AG10803 (cell line): ENCODE measurements at places on chromosomes 12 and 14.

GRCh38 chr12:2382370-2383155 lies 329.8 kb downstream of the CACNA1C start:
- peak; percentile 48 for DNase-seq

DNA sequence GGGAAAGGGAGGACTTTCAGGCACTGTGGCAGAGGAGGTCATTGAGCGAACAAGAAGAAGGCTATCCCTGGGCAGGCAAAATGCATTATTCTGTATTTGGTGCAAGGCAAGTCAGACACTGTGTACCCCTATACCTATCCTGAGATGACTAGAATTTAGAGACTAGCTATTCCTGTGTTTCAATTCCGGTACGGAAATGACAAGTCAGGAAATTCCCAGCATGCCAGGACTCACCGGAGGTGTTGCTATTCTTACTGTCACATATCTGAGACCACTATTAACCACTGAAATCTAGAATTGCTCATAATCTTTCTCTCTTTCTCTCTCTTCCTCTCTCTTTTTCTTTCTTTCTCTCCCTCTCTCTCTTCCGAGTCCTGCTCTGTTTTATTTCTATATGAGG lies 297.1 kb downstream of the PDZRN4 start:
- DNase-seq = no peak

- DNase-seq = peak; percentile 48
These were observed 41.3 kb downstream of the MED13L start for GRCh38 chr12:116236148-116236731.

GRCh38 chr12:51181558-51181957 lies 8.6 kb upstream of the TFCP2 start:
- no peak for DNase-seq

GRCh38 chr12:114949058-114949820 lies 265.3 kb upstream of the TBX3 start:
- no peak for DNase-seq

DNA sequence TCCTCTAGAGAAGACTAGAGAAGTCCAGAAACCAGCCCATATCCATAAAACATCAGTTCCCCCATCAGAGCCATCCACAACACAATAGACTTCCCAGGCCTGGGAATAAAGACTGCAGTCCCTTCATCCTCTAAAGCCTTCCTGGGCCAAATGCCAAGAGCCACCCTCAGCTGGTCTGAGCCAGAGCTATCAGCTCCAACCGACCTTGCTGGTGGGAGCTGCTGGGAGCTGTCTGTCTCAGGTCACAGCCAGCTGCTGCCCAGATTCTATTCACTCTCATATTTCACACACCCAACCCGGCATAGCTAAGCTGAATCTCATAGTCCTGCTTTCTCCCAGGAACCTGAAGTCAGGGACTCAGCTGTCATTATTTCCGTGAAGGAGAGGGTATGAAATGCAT lies 10.9 kb upstream of the TFCP2 start:
- DNase-seq = peak; percentile 21

- peak; percentile 30 for DNase-seq
These were observed 180.4 kb upstream of the FKBP4 start for GRCh38 chr12:2614341-2614740.

DNA sequence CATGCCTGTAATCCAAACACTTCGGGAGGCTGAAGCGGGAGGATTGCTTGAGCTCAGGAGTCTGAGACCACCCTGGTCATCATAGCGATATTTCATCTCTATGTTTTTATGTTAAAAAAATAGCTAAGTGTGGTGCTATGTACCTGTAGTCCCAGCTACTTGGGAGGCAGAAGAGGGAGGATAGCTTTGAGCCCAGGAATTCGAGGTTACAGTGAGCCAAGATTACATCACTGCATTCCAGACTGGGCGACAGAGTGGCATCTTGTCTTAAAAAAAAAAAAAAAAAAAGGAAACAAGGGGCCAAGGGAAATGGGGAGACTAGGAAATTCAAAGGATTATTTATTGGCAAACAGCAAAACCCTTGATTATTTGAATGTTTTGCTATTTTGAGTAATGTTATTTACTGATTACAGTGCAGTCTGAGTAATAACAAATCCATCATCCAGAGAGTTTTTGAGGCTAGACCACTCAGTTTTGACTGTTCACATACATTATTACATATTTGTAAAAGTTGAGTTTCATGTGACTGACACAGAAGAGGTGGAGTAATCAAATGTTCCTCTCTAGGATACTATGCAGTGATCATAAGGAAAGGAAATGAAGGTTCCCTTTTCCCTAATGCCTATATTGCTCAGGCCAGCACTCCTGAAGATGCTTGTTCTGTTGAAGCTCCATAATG lies 40.8 kb downstream of the PRKCH start:
- no peak for DNase-seq

DNA sequence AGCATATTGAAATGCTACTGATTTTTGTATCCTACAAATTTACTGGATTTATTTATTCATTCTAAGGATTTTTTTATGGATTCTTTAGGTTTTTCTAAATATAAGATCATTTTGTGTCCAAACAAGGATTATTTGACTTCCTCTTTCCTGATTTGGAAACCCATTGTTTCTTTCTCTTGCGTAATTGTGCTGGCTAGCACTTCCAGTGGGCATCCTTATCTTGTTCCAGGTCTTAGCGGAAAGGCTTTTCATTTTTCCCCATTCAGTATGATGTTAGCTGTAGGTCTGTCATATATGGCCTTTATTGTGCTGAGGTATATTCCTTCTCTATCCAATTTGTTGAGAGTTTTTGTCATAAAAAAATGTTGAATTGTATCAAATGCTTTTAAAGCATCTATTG lies 57.2 kb upstream of the RHOJ start:
- DNase-seq = no peak

DNA sequence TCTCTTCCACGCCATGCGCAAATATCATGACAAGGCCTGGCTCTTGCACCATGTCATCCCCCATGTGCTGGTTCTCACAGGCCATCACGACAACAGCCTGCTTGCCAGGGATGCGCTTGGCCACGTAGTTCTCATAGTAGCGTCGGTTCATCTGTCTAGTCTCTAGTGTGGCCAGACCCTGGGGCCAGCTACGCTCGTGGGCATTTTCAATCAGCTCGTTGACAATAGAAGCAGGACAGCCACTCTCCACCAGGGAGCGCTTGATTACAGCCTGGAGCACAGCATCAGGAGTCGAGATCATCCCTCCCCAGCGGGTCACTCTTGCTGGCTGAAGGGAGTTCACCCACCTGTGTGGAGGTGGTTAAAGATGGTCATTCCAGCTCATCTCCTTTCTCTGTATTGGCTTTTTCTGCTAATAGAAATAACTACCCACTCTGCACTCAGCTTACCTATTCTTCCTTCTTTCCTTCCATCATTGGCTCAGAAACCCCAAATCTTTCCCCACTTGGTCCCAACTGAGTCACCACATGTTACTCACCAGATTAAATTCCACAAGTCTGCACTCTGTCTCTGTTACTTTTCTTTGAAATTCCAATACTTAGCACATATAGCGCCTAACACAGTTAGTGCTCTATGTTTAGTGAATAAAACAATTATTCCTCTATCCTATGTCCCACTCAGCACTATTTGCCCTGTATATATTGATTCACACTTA lies 15.1 kb downstream of the RNF41 start:
- DNase-seq = peak; percentile 52

- DNase-seq = peak; percentile 39
These were observed 4.7 kb upstream of the DIO2 start for GRCh38 chr14:80215756-80216581.

- DNase-seq = peak; percentile 54
These were observed 247.9 kb upstream of the ARHGAP5 start for GRCh38 chr14:31828946-31829868.

DNA sequence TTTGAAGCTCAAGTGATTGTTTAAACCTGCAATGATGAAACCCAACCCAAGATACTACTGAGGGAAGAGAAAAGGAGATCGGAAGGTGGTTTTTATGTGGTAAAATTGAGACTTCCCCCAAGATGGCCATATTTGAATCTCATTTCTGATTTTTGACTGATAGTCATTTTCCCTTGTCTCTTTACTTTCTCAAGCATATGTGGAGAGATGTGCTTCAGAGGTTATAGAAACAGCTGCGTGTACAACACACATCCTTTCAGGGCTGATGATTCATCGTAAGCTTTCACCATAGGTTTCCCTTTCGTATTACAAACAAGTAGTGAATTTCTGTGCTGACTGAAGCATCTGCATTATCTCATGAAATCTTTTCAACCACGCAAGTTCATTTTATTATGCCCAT lies 276.2 kb downstream of the EMP1 start:
- DNase-seq = peak; percentile 27

DNA sequence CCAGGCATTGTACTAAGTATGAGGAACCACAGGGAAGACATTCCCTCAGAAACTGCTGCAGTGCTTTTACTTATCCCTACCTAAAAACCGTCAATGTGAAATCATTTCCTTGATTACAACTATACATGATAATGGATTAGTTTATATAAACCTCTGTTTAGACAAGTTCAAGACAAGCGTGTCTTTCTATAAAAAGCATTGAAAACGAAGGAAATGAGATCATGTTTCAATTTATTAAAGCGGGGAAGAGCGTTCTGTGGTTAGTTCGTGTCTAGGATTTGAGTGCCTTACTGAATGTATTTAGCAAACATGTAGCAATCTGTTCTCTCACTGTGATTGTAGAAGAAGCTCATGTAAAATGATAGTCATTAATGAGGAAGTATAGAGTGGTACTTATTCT lies 37.5 kb downstream of the GALC start:
- no peak for DNase-seq

DNA sequence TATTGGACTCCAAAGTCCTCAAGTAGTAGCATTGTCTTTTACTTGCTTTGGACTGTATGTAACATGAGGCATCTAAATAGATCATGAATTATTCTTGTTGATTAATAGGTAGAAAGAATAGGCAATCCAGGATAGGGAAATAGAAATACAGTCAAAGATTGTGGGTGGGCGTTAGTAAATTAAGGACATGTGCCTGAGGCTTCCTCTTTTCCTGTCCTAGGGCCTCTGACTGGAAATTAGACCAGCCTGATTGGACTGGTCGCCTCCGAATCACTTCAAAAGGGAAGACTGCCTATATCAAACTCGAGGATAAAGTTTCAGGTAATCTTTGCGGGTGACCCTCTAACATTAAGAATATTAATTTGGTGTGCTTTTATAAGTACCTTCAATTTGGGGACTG lies 7.6 kb downstream of the NECAP1 start:
- no peak for DNase-seq

DNA sequence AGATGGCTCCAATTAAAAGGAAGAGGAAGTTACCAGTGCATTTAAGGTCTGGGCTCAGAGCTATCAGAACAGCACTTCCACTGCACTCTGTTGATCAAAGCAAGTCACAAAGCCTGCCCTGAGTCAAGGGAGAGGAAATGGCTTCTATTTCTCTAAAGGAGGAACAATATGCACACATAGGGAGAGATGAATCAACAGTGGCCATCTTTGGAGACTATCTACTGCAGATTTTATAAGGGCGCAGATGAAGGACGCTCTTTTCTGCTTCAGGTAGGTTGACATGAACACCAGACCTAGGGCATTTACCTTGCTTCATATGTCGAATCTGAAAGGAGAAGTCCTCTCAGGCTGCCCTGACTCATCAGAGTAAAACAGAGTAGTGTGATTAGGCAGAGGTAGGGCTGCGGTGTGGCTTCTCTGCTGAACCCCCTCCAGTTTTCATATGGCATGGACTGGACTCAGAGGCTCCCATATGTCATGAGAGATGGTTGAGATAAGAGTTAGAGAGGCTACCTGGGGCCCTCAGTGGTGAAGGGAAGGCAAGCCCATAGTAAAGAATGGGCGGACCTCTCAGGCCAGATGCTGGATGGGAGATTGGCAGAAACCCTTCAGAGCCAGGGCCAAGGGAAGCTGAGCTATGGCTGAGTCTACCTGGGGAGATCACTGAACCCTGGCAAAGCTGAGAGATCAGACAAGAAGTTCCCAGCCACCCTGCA lies 84.4 kb downstream of the ARF6 start:
- DNase-seq = no peak

DNA sequence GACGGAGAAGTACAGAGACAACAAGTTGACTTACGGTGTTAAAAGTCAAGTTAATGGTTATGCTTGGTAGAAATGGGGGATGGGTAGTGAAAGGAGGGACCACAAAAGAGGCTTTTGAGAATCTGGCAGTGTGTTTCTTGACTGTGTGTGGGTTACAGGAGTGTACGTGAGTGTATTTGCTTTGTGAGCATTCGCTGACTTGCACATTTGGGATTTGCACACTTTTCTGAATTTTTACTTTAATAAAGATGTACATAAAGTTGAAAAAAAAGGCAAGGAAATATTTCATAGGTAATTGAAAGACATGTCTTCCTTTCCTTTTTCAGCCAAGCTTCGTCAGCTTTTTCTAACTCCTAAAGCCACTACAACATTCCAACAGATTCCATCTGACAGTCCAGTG lies 28.6 kb upstream of the CCDC91 start:
- no peak for DNase-seq

DNA sequence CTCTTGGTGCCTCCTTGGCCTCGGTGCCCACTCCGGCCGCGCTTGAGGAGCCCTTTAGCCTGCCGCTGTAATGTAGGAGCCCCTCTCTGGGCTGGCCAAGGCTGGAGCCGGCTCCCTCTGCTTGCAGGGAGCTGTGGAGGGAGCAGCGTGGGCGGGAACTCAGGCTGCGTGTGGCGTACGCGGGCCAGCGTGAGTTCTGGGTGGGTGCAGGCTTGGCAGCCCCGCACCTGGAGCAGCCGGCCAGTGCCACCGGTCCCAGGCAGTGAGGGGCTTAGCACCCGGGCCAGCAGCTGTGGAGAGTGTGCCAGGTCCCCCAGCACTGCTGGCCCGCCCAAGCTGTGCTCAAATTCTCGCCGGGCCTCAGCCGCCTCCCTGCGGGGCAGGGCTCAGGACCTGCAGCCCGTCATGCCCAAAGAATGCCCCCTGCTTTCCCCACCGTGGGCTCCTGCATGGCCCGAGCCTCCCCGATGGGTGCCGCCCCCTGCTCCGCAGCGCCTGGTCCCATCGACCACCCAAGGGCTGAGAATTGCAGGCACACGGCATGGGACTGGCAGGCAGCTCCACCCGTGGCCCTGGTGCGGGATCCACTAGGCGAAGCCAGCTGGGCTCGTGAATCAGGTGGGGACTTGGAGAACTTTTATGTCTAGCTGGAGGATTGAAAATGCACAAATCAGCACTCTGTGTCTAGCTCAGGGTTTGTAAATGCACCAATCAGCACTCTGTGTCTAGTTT lies 129.2 kb downstream of the PAWR start:
- DNase-seq = no peak

DNA sequence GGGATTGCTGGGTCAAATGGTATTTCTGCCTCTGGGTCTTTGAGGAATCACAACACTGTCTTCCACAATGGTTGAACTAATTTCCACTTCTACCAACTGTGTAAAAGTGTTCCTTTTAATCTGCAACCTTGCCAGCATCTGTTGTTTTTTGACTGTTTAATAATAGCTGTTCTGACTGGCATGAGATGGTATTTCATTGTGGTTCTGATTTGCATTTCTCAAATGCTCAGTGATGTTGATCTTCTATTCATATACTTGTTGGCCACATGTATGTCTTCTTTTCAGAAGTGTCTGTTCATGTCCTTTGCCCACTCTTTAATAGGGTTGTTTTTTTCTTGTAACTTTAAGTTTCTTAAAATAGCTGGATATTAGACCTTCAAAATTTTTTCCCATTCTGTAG lies 150.0 kb upstream of the FRMD6 start:
- no peak for DNase-seq

- no peak for DNase-seq
These were observed 968.5 kb downstream of the AACS start for GRCh38 chr12:126033751-126034150.

- peak; percentile 66 for DNase-seq
These were observed 57.9 kb upstream of the FICD start for GRCh38 chr12:108457006-108457733.

- peak; percentile 66 for DNase-seq
These were observed 597 bp downstream of the GLT8D2 start for GRCh38 chr12:104049278-104049902.

GRCh38 chr14:69519204-69520100 lies 34.9 kb downstream of the PLEKHD1 start:
- no peak for DNase-seq
